NCI-H460 (cell line): ENCODE measurements at places on chromosomes 6 and 20.
A peak's percentile ranks its signal among the peaks of the same experiment; 100 is the strongest.

DNA sequence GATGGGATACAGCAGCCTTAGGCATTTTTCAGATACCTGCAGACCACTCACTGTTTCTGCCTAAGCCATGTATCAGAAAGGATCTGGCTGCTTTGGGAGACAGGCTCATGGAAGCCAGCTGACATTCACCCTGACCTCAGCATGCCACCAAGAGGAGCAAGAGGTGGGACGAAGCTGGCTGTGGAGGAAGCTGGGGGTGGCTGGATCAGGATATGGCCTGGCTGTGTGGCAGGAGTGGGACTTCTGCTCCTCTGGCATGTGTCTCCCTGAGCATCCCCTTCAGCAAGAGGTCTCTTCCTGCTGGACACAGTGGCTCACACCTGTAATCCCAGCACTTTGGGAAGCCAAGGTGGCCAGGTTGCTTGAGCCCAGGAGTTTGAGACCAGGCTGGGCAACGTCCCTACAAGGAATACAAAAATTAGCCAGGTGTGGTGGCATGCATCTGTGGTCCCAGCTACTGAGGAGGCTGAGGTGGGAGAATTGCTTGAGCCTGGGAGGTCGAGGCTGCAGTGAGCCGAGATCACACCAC, 897 bp downstream of the ADIG start:
- no peak for DNase-seq

DNA sequence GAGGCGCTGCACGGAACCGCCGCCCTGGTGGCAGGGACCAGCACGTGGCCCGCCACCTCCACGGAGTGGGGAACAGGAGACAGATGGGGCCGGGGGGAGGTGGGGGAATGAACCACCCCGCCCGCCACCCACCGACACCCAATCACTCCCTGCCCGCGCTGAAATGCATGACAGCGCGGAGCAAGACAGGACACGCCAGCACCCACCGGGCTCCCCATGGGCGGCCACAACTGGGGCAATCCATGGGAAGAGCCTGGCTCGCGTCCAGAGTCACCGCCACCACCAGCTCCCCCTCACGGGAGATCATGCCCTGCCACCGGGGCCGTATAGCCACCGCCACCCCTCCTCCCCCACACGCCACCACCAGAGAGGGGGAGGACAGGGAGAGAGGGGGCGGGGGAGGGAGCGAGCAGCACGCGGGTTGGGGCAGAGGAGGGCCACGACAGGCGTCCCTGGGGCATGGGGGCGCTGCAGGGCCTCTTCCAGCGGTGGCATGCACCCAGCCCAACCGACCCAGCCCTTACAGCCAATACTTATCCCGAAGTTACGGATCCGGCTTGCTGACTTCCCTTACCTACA, 744.3 kb upstream of the DEFB115 start:
- no peak for DNase-seq

DNA sequence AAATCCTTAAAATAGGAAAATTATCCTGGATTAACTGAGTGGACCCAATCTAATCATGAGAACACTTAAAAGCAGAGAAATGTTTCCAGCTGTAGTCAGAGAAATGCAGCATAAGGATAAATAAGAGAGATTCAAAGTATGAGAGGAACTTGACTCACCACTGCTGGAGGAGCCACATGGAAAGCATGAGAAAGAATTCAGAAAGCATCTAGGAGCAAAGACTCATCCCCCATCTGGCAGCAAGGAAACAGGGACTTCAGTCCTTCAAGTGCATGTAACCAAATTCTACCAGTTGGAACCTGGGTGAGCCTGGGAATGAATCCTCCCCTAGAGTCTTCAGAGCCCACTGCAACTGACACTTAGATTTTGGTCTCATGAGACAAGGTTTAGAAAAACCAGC, 33.7 kb downstream of the RNF146 start:
- no peak for DNase-seq

DNA sequence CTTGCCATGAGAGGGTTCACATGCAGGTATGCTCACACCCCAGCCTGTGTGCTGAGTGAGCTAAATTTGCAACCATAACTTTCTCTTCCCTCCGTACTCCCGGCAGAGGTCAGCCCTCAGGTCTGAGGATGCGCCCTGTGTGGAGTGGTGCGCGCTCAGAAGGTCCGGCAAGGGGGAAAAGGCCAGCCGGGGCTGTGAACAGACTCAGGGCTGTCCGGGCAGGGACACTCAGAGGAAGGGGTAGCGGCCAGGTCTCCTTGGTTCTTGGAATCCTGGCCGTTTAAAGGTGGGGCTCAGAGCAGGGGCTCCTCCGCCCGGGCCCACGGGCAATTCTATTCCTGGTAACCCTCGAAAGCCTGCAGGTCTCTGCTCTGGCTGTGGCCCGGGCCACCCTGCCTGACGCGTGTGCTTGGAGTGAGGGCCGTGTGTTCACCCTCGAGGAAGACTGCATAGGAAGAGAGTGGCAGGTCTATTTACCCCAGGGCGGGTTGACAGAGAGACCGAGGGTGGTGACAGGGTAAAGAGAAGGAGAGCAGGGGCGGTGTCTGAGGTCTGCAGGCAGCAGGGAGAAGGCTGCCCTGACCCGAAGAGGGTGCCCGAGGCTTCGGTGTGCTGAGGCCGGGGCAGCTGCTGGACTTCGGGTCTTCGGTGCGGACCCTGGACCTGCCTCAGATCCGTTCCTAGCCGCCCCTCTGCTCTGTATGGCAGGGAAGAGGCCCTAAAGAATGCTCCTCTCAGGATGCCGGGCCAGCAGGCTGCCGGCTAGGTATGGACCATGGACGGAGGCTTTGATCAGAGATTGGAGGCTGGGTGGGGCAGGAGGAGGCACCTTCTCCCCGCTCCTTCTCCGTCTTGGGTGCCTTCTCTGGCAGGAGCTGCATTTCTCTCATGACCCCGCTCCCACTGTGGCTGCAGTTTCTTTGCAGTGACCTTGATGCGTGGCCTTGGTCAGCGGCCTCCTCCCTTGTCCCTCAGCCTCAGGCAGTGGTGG, 131.1 kb upstream of the ARMC2 start:
- DNase-seq = no peak

DNA sequence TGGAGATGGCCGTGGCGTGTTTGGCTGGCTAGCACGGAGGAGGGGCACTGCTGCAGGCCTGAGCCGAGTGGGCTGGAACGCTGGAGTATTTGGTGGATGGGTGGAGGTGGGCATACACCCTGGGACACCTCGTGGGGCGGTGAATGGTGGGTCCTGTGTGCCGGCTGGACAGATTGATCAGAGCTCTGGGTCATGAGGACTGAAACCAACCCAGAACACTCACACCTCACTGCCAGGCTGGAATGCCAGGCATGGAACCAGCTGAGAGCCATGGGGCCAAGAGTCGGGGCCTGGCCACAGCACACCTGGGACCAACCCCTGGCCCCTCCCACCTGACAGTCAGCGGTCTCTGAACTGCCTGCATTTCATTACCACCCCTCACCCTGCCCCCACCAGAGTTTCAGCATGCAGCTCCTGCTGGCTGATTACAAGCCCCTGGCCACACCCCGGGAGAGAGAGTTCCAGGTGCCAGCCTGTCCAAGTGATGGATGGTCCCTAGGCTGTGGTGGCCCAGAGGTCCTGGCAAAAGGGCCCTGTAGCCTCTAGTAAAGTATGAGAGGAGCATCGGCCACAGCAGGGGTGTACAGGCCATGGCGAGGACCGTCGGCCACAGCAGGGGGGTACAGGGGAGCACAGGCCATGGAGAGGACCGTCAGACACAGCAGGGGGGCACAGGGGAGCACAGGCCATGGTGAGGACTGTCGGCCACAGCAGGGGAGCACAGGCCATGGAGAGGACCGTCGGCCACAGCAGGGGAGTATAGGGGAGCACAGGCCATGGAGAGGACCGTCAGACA, 3.3 kb downstream of the NPBWR2 start:
- no peak for DNase-seq

GRCh38 chr6:136529710-136530109, 20.5 kb downstream of the MAP7 start:
- no peak for DNase-seq

GRCh38 chr20:51583073-51583472, 40.6 kb upstream of the NFATC2 start:
- DNase-seq = no peak

- DNase-seq = no peak
These were observed 40.4 kb downstream of the SCAF8 start for GRCh38 chr6:154773610-154774089.

DNA sequence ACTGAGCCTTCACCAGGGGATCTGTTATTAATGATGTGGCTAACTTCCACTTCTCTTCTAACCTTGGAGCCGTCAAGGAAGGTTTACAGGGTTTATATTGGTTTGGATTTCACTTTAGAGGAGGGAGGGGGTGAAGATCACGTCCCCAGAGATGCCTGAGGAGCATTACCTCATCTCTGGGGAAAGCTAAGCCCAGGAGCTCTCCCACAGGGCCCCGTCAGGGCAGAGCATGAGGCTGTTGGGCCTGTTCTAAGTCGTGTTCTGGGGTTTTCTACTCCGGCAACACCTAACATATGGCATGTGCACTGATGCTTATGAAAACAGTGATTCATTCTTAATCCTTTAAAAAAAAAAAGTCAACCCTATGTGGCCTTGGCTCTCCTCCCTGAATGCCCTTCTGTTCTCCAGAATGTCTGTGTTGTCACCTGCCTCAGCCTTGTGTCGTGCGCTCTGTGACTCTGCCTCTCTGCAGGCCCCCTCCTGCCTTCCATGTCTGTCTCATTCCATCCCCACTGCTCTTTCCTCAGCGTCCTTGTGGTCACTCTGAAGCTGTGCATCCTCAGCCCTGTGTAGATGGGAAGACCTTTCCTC, 97.4 kb upstream of the JARID2 start:
- DNase-seq = no peak

- no peak for DNase-seq
These were observed 1.2 kb downstream of the CPXM1 start for GRCh38 chr20:2799271-2799670.

DNA sequence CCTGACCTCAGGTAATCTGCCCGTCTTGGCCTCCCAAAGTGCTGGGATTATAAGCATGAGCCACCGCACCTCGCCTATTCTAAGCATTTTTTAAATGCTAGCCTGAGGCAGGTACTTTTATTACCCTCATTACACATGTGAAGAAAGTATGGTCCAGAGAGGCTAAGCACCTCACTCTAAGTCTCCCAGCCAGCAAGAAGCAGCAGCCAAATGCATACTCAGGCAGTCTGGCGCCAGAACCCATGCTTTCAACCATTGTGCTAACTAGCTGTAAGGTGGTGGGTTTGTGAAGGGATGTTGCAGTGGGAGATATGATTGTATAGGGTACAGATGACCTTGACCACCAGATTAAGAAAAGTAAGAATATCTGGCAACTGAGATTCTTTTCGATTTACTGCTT, 26.1 kb upstream of the RIPOR2 start:
- no peak for DNase-seq

DNA sequence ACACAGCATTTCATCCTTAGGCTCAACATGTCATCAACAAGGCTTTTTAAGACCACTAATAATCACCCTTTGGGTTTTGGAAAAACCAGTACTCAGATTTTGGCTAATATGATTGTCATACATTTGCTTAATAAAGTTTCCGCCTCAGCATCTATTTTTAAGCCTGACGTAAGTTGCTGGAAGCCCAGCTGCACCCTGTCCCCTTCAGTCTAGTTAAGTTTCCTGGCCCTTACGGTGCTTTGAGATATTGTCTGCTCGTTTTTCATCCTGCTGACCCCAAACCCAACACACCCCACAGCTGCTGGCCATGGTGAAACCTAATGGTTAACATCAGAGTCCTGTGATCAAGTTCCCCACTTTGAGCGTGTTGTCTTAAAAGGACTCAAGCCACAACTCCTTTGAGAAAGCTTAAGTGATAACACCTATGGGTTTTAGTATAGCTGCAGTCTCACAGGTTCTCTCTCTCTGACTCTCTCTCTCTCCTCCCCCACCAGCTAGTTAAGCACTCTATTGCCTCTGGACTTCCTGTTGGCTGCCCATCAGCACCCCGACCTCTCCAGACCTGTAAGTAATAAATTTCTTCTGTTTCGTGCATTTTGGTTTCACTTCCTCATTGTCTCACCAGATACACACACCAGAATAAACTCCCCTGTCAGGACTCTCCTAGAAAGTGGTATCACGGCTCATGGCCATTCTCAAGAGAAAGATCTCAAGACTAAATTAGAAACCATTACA, 802.0 kb downstream of the C6orf118 start:
- DNase-seq = no peak

DNA sequence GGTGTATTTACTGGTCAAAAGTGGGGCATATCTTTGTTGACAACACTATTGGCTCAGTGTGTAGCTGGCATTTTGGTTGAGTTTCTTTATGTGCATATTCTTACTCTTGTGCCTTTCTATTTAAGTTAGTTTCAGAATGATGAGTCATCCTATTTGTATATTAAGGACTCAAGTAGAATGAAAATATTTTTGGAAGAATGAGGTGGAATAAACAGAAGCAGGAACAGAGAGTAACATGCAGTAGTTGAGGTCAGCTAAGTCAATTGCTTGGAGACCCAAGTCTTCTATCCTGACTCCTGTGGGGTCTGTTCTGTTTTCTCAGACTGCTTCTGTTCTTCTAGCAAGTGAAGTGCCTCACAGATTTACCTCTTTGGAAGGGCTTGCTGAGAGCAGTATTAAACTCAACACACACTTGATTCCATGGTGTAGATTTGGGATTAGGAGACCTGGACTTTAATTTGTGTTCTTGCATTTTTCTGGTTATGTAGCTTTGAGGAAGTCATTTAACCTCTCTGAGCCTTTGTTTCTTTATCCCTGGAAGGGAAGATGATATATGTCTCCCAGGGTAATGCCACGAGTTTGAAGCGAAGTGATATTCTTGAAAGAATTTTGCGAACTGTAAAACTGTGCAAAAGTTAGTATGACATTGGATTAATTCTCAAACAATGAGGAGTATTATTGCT, 324.3 kb downstream of the QKI start:
- DNase-seq = no peak

DNA sequence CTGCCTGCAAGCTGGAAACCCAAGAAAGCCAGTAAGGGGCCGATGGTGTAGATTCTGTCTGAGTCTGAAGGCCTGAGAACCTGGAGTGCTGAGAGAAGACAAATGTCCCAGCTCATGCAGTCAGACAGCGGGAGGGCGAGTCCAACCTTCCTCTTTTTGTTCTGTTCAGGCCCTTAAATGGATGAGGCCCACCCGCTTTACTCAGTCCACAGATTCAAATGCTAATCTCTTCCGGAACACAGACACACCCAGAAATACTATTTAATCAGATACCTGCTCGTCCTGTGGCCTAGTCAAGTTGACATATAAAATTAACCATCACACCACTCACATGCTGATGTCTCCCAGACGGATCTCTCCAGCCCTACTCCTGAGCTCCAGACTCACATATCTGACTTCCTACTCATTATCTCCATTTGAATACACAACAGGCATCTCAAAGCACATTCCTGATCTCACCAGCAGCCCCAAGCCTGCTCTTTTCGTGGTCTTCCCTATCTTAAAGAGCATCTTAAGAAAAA, 26.7 kb upstream of the SRC start:
- DNase-seq = no peak

GRCh38 chr6:71179249-71179885, 109.2 kb upstream of the OGFRL1 start:
- no peak for DNase-seq

- peak; percentile 58 for DNase-seq
These were observed 9.0 kb upstream of the SERPINB1 start for GRCh38 chr6:2850538-2851113.
